ENCODE measurements at places on chromosomes 12 and 14. TPM values are rescaled to one million over a fixed set of nuclear protein-coding genes. Genes with fewer than 3 reads are reported as not detected.

TBX5 gene
- not detected for total RNA-seq

GSG1 gene
- not detected for total RNA-seq

KRT3 gene
- total RNA-seq = not detected

CRACR2A gene
- 3.7 TPM for total RNA-seq

CLEC9A gene
- total RNA-seq = not detected

COX6A1 gene
- 244 TPM for total RNA-seq

B4GALNT3 gene
- total RNA-seq = 3.5 TPM

GRIP1 gene
- total RNA-seq = 12.5 TPM

RNF212B gene
- total RNA-seq = not detected

PRPH gene
- total RNA-seq = 0.67 TPM

BEGAIN gene
- total RNA-seq = 0.56 TPM

GLIPR1L2 gene
- 0.38 TPM for total RNA-seq

ZNF385A gene
- 19.3 TPM for total RNA-seq

CATSPERB gene
- 1.2 TPM for total RNA-seq

NEUROD4 gene
- total RNA-seq = not detected

CDKN3 gene
- total RNA-seq = 3.4 TPM

DEPDC4 gene
- total RNA-seq = 0.48 TPM

Data from posterior vena cava (tissue), 2 donors.